ENCODE measurements at places on chromosomes 5 and 9. TPM values are rescaled to one million over a fixed set of nuclear protein-coding genes. Genes with fewer than 3 reads are reported as not detected.

The PCDHB5 gene
- total RNA-seq = 7.6 TPM

The PDE8B gene
- total RNA-seq = 8.9 TPM

The CYFIP2 gene
- total RNA-seq = 78.2 TPM

The FAM151B gene
- total RNA-seq = 19.2 TPM

The TOPORS gene
- total RNA-seq = 32.5 TPM

The C6 gene
- total RNA-seq = not detected

The SREK1 gene
- total RNA-seq = 61.0 TPM

The ADAMTS12 gene
- 2.0 TPM for total RNA-seq

The LCN15 gene
- not detected for total RNA-seq

The ANKDD1B gene
- 0.98 TPM for total RNA-seq

Data from temporal lobe (tissue), 4 donors.